ENCODE measurements at places on chromosomes 7 and 10. TPM values are rescaled to one million over a fixed set of nuclear protein-coding genes. Genes with fewer than 3 reads are reported as not detected.

Gene CTAGE8
- not detected for polyA plus RNA-seq

Gene TMEM130
- polyA plus RNA-seq, result not detected

Gene GTF2I
- polyA plus RNA-seq, result 79.2 TPM

Gene GNAT3
- not detected for polyA plus RNA-seq
